ENCODE measurements at places on chromosomes 1 and 21.

DNA sequence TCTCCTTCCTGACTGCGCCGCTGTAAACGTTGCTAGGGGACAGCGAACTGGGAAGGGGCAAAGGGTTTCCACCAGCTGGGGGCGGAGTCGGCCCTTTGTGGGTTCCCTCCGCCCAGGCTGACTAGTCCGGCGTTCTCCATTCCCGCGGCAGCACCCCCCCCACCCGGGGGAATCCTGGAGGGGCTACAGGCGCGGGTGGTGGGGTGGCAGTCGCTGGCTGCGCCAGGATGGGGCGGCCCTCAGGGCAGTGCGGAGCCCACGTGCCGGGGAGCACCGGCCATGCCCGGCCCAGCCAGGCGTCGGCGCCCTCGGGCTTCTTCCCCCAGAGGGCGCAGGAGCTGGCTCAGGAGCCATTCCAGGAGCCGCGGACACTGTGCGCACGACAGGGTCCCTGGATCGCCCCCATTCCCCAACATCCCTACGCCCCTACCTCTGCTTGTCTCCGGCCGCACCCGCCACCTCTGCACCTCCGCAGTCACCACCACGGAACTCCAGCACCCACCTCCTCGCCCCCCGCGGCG lies 476 bp downstream of the BATF3 start:
- peak; percentile 28 for DNase-seq

DNA sequence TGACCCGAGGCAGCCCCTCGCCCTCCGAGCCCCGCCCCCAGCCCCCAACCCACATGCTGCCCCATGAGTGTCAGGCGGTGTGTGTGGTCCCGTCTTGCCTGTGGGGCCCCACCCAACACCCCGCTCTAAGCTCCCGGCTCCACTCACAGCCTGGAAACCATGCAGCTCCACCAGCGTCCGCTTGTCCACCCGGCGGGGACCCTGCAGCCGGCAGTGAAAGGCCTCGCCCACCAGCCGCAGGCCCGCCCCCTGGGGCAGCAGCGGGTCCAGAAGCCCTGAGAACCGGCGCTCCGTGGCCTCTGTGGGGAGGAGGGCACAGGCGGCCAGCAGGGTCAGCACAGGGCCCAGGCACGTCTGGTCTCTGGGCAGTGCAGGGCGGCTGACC lies 2.7 kb downstream of the C1QTNF12 start:
- no peak for DNase-seq

DNA sequence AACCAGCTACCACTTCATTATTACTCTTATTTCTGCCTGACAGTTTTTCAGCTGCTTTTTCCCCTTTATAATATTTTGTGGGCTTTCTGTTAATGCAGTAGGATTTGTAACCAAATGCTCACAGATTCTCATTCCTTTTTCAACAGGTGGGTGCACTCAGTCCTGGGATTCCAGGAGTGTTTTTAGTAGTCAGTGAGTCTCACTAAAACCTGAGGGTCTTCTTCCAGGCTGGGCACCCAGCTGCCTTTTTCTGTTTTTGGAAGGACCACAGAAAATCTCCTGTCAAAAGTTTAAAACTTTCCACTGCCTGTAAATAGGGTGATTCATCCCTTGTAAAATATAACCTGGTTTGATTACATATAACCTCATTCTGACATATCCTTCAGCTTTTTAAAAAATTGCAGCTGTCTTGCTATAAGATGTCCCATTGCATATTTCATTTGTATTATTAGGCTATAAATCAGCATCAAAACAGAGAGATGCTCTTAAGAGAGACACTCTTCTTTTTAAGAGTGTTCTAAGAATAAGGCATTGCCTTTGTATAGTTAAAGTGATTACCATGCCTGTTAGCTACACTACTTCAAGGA lies 16.8 kb upstream of the CEP350 start:
- no peak for DNase-seq

- DNase-seq, result no peak
These were observed 47.5 kb upstream of the IPO9 start for GRCh38 chr1:201781437-201781836.

DNA sequence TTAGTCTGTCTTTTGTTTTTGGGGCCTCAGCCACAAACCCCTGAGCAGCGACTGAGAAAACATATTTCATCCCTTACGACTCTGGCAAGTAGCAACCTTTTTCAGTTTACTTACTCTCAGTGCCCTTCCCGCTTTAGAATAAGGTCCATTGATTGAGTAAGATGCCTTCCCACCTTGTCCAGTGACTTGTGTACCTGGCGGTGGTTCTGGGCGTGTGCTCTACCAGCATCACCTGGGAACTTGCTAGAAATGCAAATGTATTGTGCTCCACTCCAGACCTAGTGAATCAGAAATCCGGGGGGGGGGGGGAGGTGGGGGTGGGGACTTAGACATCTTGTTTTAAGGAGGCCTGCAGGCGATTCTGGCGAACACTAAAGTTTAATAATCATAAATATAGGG lies 72.1 kb downstream of the S1PR1 start:
- DNase-seq, result no peak

- DNase-seq, result no peak
These were observed at the start of gene DNAH14 for GRCh38 chr1:224929335-224930237. Gene DNAH14 (plus strand): TSS chr1:224929675. CDS start chr1:224952703, 23,028 bp downstream.

- DNase-seq, result no peak
These were observed 482.4 kb upstream of the CAMK1G start for GRCh38 chr1:209101106-209101505.

DNA sequence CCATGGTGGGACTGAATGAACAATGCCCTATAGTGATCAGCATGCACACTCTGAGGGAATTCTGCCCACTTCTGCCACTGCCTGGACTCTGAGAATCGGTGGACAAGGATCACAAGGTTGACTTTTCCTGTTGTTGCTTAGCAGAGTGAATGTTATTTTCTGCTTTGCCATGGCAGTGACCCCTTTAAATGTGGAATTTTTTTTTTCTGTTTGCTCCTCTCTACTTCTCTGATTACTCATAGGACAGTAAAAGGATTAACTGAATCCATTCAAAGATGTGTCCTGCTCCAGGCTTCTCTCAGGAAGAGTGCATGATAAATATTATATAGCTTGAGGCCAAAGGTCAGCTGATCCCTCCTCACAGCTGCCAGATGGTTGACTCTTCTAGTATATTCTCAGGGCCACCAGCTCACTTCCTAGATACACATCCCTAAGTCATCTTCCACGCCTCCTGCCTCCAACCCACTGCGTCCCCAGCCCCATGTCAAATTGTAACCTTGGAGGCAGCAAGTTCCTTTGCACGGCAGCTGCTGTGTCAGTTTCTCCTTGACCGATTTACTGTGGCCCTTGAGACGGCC lies 74.0 kb upstream of the RALGPS2 start:
- DNase-seq, result no peak
